NCI-H1092 treated with DMSO at 0.1 percent for 48 hours (cell line): ENCODE measurements at places on chromosomes 4 and X.

GRCh38 chrX:85243761-85244449 lies at the start of the genes SATL1 and ZNF711:
Gene SATL1, minus strand, starts transcription at chrX:85243779. Its CDS starts 134,811 bp downstream, at chrX:85108968.
Gene ZNF711, plus strand, starts transcription at chrX:85243991. Its CDS starts 3,582 bp downstream, at chrX:85247573.
- peak; percentile 95 for DNase-seq

- no peak for DNase-seq
Measured at GRCh38 chr4:78971326-78971725, 32.1 kb upstream of the PAQR3 start.

DNA sequence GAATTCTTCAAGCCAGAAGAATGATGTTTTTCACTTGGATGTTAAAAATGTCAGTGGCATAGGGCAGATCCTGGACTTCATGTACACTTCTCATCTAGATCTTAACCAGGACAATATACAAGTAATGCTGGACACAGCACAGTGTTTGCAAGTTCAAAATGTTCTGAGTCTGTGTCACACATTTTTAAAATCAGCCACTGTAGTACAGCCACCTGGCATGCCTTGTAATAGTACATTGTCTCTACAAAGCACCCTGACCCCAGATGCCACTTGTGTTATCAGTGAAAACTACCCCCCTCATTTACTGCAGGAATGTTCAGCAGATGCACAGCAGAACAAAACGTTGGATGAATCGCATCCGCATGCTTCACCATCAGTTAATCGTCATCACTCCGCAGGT lies 11.9 kb downstream of the ZBTB49 start:
- DNase-seq: no peak

GRCh38 chr4:89674876-89675459 lies 162.0 kb downstream of the SNCA start:
- peak; percentile 67 for DNase-seq

- DNase-seq: no peak
Measured at GRCh38 chr4:110109455-110109854, 89.0 kb downstream of the ELOVL6 start.

- peak; percentile 77 for DNase-seq
Measured at GRCh38 chrX:107775734-107776511, at the start of gene TSC22D3. Gene TSC22D3, minus strand, starts transcription at chrX:107775787. Its CDS starts 368 bp downstream, at chrX:107775419.

DNA sequence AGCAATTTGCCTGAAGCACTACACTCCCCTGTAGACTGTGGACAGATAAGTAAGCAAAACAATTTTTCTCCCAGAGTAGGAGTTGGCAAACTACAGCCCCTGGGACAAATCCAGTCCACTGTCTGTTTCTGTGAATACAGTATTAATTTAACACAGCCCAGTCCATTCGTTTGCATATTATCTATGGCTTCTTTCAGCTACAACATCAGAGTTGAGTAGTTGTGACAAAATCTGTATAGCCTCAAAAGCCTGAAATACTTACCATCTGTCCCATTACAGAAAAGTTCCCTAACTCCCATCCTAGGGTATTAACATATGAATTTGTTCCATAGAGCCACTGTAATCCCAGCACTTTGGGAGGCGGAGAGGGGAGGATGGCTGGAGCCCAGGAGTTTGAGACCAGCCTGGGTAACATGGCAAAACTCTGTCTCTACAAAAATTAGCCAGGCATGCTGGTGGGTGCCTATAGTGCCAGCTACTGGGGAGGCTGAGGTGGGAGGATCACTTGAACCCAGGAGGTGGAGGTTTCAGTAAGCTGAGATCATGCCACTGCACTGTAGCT lies 53.0 kb downstream of the AMELX start:
- no peak for DNase-seq

GRCh38 chr4:19123681-19124080 lies 1102.1 kb upstream of the LCORL start:
- no peak for DNase-seq

GRCh38 chr4:84597450-84597849 lies 14.5 kb downstream of the CDS1 start:
- no peak for DNase-seq

- DNase-seq: no peak
Measured at GRCh38 chr4:187128222-187128621, 404.6 kb upstream of the FAT1 start.

DNA sequence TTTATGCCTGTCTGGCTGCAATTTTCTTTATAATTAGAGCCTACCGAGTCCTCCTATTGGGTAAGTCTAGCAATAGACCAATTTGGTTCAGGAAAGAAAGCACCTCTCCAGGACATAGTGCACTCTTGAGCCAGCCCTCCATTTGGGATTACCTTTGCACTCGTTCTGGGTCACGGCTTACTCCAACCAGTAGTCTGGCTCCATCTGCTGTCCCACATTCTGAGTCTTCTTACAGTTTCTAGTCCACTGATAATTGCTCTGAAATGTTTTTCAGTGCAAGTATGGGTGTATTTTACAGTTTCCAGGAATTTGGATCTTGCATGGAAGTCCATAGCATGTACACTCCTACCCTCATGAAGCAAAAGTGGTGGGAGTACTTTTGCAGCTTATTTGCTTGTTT lies 34.8 kb upstream of the USP51 start:
- peak; percentile 1 for DNase-seq

DNA sequence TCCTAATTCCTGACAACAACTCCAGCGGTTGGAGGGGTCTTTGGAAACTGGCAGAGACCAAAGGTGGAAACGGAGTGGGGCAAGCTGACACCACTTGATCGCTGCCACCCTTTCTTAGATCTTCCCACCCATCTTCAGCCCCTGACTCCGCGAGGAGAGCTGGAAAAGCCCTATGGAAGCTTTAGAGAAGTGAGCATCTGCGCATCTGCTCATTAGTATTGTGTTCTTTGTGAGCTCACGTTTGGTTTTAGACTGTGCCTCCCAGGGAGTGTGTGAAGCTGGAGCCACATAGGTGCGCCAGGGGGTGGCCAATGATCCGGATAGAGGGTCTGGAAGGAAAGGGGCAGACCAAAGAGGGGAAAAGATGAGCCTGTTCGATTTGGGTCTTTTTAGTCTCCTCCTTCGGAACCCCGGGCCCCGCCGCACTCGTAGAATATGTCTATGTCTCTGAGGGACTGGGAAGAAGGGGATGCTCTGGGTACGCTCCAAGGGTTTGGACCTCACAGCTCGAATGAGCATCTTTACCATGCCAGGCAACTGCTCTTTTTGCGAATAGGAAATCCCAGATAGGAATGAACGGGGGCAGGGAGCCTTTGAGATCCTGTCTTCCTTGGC lies 578 bp upstream of the DKK2 start:
- no peak for DNase-seq

GRCh38 chrX:29824176-29824906 lies 391.0 kb upstream of the MAGEB2 start:
- no peak for DNase-seq

DNA sequence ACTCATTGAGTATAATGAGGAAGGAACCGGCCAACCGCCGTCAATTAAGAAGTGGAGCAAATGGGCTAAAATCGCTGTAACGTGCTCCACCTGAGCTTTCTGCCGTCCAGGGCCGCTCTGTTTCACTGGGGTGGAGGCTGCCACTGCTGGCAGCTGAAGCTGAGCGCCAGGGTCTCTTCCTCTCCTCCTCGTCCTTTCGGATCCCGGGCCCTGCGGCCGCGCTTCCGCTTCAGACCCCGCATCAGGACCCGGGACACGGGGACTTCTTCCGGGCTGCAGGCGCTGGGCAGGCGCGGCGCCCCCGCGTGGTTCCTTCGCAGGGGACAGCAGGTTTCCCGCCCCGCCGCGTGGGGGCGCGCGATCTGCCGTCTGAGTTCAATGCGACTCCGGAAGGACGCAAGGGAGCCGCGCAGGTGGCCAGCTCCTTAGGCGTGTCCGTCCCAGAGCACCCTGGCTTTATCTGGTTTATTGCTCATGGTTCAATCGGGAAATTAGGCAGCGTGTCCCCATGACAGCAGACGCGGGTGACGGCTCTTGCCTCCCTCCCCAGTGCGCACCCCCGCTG lies 519.8 kb downstream of the TRIML1 start:
- no peak for DNase-seq

DNA sequence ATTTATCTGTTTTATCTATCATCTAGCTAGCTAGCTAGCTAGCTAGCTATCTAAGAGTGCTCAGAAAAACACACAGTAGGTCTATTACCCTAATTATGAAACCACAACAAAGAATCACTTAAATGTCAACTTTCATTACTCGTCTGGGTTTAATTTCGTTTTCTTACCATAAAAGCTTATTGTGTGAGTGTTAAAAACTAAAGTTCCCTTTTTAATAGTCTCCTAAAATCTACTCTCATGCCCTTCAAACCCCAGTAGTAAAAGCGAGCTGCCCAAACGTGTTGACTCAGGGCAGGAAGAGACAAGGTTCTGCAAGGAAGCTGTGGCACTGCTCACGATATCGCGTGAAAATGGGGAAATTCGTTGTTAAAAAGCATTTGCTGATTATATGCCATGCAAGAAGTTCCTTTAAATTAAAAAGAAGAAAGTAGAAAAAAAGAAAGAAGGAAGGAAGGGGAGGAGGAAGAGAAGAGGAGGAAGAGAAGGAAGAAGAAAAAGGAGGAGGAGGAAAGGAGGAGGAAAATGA lies 595 bp downstream of the MBNL3 start:
- DNase-seq: peak; percentile 74

GRCh38 chrX:124342174-124342867 lies 4.0 kb upstream of the SH2D1A start:
- DNase-seq: no peak

DNA sequence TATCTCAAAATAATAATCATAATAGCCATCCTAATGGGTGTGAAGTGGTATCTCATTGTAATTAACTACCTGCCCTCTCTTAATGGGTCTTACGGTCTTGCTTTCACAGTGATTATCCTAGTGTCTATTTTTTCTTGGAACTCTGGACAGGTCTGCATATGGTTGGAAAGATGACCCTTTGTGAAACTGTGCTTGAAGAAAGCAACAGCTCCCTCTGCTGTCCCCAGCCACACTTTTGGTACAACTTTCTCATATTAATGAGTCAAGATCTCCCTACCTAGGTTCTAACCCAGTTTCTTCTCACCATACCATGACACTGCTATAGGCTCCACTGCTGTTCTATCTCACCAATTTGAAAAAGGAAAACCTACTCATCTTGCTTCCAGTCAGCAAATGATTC lies 2.4 kb downstream of the TFDP3 start:
- DNase-seq: peak; percentile 26

DNA sequence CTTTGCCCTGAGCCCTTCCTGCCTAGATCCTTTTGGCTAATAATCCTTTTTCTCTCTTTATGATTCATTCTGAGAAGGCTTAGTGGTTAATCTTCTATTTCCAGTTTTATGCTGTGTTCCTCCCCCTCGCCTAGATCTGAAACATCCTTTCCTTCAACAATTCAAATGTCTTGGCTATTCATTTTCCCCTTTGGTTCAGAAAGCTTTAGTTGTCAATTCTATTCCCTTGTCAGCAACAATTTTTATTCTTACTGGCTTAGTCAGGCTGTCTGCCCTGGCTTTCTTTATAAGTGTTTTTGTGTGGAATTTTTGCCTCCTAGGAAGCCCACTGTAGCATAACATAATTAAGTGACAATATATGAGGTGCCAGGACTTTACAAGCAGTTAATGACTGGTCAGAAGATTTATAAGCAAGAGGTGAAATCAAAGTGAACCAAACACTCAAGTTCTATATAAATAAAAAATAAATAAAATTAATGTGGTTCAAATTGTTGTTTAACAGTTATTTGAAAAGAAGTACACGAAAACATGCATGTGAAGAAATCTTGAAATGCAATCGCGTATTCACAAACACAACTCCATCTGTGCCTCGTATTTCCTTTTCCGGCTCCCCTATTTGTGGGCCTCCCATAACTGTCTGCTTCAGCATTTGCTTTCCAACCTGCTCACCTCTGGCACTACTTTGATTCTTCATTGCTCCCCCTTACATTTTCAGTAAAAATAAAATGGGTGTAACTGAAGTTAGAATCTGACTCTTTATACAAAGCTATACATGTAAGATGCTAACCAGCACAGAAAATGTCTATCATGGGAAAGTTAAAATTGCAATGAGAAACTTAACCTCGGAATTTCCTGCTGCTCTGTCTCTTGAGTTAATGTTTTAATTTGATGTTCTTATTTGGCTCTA lies 235.4 kb downstream of the SPRY1 start:
- DNase-seq: no peak

- DNase-seq: no peak
Measured at GRCh38 chrX:154828016-154828408, 6.5 kb downstream of the SMIM9 start.

- DNase-seq: no peak
Measured at GRCh38 chr4:74618659-74619058, 173.7 kb downstream of the AREG start.

GRCh38 chrX:20712811-20713210 lies 446.1 kb upstream of the RPS6KA3 start:
- DNase-seq: no peak

GRCh38 chr4:67549123-67549522 lies 3.8 kb upstream of the CENPC start:
- peak; percentile 59 for DNase-seq

DNA sequence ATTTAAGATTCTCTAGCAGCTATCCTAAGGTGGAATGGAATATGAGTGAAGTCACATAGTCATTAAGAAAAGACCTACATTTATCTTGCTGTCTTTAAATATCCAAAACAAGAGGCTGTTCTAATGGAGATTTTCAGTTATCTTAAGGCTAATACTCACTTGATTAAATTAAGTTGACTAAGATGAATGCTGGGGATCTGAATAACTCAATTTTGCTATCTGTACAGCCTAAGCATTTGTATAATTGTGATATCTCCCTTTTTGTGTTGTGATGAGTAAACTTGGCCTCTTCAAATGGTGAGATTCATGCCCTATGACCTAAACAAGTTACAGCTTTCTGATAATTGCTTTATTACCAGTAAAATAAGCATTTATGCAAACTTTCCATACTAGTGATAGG lies 13.6 kb upstream of the GUCY1A1 start:
- DNase-seq: no peak

DNA sequence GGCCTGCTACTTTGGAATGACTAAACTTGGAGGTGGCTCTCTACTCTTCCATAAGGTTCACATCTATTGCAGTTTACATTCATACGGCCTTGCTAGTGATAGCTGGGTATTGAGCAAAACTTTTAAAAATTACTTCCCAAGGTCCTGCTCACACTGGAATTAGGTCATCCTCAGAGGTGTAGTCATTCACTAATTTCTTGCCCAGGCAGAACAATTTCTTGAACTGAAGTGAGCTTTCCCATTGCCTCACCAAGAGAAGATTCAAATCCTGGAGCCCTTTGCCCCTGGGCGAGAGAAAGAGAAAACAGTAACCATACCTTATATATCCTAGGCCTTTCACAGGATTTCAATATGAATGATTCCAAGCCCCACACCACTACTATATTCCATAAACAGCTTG lies 109.2 kb downstream of the GUCY2F start:
- no peak for DNase-seq

- DNase-seq: no peak
Measured at GRCh38 chr4:139873111-139873860, 207.7 kb downstream of the MGST2 start.

DNA sequence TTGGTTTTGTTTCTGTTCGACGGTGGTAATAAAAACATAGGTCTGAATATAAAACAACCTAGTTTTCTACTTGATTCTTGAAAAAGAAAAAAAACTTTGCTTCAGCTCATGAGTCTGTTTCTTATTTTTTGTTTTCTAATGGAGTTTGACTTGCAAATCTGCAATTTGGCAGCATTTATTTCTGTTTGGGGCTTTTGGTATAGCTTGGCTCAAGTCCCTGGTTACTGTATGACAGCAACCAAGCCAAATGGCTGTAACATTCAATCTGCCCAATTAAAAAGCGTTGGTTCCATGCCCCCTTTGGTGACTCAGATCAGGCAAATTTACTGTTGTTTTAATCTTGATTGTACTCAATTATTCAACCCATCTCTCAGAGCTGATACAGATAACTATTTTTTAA lies 263.4 kb downstream of the GRIA3 start:
- peak; percentile 64 for DNase-seq
